ENCODE measurements at places on chromosomes 16 and 17.

DNA sequence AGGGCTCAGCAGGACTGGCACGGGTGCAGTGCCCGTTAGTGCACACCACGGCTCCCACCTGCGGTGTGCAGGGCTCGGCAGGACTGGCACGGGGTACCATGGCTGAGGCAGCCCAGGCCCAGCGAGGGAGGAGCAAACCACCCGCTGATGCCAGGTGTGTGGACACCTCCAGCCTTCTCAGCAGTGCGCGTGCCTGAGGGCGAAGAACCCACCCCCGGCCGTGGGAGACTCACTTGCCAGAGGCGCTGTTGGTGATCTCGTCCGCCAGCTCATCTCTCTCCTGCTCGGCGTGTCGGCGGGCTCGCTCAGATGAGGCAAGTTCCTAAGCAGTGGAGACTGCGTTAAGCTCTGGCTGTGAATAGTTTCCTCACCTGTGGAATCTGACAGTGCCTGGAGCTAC is 45.4 kb downstream of the NDEL1 start:
- no peak for DNase-seq

DNA sequence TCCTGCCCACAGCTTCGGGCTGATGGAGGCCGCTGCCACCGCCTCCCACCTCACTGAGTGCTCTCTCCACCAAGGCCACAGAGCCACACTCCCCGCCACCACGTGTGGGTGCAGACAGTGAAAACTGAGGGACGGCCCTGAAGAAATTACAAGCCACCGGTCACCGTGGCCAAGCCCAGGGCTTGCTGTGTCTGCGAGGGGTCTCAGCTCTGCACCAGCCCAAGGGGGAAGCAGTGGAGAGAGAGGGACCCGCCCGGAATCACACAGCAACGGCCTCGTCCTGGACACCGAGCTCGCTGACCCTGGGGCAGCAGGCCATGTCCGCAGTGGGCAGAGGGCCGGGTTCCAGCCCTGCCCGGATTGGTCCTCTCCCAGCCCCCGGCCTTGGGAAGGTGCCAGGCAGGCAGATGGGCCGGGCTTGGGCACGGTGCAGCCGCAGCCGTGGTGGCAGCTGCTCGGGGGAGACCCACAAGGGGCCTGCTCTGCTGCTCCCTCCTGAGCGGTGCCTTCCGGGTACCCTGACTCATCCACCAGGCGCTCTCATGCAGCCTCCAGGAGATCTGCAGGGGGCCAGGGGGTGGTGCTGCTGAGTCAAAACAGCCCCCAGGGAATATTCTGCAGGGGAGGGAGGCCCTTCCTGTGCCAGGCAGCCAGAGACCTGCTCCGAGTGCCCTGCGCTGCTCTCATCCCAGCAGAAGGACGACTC is 52.0 kb downstream of the CBFA2T3 start:
- DNase-seq, result no peak

DNA sequence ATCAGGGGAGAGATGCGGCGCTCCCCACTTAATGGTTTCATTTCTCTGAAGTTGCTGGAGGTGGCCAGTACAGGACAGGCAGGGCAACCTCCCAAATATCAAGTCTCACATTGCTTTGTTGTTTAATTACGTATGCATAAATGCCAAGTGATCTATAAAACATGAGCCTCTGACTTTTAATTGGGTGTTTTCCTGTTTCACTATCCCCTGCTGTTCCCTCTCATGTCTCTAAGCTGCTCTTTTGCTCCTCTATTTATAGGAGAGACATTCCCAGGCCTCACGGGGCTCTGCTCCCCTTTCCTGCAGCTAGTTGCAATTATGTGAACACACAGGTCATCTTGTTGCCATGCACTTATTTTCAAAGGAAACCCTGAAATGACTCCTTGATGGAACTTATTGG is 1173.5 kb upstream of the GOT2 start:
- no peak for DNase-seq

DNA sequence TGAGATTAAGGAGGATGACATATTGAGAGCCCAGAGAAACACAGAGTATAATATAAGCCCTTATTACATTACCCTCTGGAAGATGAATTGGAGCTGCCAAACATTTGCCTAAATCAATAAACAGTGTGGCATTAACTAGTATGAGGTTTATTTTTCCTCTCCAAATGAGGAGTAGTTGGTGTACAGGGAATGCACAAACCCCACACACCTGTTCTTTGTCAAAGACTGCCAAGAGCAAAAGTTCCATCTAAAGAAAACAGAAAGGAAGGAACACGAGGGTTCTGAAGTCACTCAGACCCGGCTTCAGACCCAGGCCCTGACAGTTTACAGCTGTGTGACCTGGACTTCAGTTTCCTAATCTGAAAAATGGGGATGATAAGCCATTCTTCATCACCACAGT is 138.1 kb downstream of the SHISA9 start:
- DNase-seq, result no peak

DNA sequence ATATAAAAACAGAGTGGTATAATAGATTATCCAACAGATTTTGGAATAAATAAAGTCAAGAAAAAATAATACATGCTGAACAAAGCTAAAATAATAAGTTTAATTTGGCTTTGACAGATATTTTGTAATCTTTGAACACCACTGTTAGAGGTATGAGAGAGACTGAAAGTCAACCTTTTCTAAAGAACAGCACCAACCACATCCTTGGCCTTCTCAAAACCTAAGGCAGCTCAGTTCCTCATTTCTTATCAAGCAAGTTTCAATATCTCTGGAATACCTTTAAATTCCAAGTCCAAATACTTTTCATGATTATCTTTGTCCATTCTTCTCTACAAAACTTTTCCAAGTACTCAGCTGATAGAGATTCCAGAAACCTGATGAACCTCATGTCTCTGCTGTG is 1603.8 kb downstream of the CDH8 start:
- DNase-seq, result no peak

GRCh38 chr17:13346996-13347762 is 254.6 kb downstream of the HS3ST3A1 start:
- no peak for DNase-seq

DNA sequence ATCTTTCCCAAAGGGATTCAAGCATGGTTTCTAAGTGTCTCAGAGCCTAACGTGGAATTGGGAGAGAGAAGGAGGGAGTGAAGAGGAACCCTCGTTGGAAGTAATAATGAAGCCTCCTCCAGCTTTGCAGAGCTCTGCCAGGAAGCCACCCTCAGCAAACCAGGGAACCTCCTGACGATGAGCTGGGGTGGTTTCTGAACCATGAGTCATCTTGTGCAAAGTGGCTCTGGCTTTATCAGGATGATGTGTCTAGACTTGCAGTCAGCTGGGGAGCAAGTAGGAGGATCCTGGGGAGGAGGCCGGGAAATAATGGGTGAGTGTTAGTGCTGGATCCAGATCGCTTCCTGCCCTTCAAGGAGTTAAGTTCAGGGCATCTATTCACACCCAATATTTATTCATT is 191.7 kb upstream of the RBFOX1 start:
- no peak for DNase-seq

DNA sequence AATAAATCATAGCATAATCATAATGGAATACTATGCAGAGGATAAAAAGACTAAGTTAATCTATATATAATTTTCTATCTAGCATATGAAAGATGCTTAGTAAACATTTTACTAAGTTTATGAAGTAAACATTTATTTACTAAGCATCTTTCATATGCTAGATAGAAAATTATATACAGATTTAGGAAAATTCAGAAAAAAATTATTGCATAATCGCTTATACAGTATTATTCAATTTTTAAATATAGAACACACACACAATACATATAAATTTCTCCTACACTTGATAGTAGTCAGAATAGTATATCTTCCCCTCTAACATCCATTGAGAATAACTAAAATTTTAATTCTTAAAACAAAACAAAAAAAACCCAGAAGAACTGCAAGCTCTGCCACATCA is 110.8 kb downstream of the CA4 start:
- DNase-seq, result no peak

GRCh38 chr17:65294181-65294719 is 157.1 kb downstream of the RGS9 start:
- peak; percentile 54 for DNase-seq

GRCh38 chr17:59513934-59514841 is 51.2 kb upstream of the DHX40 start:
- no peak for DNase-seq

DNA sequence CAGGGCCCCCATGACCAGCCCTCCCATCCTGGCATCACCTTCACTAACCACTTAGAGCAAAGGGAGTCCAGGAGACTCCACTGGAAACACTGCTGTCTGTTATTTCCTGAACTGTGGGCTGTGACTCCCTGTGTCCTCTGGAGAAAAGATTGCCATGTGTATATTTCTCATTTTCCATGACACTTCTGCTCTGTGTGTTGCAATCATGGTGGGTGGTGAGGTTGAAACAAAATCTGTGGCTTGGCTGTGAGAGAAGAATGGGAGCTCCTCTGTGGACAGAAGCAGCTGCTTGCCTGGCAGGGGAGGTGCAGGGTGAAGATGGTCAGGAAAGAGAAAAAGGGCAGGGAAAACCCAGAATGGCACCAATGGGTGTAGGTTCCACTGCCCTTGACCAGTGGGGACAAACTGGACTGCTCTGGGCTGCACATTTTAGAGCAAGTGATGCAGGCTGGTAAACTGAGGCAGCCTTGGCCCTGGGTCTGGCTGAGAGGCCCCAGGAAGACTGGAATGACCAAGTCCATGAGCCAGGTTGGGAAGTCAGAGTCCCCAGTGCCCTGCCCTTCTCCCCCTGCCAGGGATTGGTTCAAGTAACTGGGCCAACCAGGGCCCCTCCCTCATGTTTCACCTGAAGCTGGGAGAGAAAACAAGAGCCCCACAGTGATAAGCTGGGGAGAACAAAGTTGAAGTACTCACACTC is 314.3 kb downstream of the C16orf95 start:
- DNase-seq, result no peak

- no peak for DNase-seq
Observed at GRCh38 chr16:51181503-51181811, 30.4 kb upstream of the SALL1 start.

DNA sequence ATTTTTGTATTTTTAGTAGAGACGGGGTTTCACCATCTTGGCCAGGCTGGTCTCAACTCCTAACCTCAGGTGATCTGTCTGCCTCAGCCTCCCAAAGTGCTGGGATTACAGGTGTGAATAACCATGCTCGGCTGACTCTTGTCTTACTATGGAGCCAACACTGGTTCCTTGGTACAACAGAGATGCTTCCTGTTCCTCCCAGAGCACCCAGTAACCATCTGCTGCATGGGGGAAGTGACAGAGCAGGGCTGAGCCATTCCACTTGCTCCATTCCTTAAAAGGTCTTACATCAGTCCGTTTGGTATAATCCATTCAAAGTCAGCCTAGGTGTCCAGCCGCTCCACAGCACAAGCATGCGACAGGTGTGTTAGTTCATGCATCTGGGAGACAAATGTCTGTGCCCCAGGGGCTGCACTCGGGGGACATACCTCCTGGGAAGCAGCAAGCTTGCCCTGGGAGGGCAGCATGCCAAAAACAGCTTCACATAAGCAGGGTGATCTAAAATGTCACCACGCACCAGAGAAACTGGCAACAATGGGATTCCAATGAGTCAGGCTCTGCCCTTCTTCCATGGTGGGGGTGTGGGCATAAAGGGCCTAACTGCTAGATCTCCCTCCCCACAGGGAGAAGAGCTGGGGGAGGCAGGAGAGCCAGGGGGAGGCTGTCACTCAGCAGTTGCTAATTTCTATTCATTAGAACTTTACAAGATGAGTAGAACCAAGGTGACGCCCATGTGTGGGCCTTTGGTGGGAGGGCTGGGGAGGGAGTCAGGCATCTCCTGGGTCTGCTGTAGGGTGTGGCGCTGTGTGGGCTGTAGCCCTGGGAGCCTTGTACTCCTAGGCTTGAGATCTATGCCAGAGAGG is 35.5 kb downstream of the PIPOX start:
- no peak for DNase-seq

- no peak for DNase-seq
Observed at GRCh38 chr17:8372422-8372821, 4.1 kb downstream of the KRABD2 start.

All from CD4-positive, alpha-beta T cell treated with Interleukin-2 at 100 ng/mL for 4 hours (primary cell).